AG09319 (cell line): ENCODE measurements at places on chromosomes 12 and 14.
A peak's percentile ranks its signal among the peaks of the same experiment; 100 is the strongest.

DNA sequence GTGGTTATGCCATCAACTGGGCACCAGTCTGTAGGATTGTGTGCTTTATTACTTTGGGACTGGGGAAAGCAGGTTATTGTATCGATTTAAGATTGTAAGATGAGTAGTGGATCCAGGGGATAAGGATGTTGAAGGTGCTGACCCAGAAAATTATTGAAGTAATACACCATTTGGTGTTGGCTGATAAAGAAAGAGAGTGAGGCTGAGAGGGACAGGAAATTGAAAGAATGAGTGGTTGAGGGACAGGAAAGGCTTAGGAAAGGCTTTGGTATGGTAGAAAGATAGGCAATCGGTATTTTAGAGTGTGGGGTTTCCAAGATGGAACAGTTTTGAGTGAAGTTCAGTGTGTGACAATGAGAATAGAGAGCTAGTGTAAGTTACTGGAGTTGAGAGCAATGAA is 12.3 kb downstream of the PPHLN1 start:
- DNase-seq = no peak

DNA sequence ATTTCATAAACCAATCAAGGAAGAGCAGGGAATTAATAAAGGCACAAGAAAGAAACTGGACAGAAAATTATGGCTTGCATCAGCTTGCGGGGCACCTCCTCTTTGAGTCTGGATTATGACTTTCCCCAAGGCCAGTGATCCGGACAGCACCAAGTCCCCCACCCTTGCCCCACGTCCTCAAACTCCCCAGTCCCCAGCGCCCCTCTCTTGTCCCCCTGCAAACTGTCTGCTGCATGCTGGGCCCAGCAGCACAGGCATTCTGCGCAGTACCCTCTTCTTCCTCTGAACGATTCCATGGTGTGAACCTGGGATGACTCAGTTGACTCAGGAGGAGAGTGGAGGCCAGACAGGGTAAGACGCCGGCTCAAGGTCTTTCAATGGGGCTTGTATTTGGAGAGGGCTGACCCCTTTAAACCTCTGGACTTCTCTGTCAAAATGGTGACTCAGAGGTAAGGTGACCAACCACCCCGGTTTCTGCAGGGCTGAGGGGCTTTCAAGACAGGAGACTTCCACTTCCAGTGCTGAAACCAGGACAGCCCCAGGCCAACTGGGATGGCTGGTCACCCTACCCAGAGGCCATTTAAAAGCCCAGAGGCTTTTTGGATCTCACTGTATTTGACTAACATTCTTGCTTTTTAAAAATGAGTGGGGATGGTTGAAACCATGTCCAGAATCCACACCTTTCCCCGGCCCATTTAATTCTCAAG is 13.5 kb downstream of the C14orf132 start:
- no peak for DNase-seq

DNA sequence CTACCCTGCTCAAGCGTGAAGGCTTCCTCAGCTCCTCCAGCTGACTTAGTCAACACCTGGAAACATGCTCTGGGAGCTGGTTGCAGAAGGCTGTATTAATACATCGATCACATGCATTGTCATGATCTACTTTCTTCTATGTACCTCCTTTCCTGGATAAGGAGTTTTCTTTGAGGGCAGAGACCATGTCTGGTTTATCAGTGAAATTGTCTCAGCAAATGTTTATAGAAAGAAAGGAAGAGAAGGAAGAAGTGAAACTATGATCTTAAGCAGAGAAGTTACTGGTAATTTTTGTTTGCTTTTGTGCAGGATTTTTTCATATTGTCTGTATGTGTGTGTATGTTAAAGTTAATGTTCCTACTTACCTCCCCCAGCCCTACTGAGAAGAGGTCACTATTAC is 4.5 kb downstream of the DYRK4 start:
- DNase-seq = no peak

DNA sequence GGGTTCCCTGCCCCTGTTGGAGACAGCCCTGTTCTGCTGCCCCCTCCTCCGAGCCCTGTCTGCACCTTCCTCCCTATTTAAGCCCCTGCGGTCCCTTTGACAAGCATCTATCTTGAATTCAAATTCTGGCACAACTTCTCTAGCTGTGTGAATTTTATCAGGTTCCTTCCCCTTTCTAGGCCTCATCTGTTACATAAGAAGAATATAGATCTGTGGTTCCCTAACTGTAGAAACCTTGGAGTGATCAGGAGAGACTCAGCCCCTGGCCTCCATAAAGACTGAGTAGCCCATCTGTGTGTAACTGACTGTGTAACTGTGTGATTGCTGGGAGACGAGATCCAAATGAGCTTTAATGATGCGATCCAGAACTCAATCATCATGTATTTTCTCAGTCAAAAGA is 13.0 kb upstream of the RACGAP1 start:
- DNase-seq = no peak

GRCh38 chr14:96754162-96754844 is 42.9 kb upstream of the VRK1 start:
- DNase-seq = no peak

DNA sequence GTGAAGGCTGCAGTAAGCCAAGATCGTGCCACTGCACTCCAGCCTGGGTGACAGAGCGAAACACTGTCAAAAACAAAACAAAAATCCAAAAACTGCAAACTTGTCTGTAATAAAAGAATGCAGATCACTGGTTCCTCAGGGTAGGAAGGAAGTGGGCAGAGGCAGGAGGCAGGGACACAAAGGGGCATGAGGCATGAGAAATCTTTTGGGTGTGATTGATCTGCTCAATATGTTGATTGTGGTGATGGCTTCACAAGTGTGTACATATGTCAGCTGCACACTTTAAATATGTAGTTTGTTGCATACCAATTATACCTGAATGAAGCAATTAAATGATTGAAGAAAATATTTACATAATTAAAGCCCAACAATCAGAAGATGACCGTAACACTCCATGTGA is 117.6 kb downstream of the CMAS start:
- DNase-seq = no peak

DNA sequence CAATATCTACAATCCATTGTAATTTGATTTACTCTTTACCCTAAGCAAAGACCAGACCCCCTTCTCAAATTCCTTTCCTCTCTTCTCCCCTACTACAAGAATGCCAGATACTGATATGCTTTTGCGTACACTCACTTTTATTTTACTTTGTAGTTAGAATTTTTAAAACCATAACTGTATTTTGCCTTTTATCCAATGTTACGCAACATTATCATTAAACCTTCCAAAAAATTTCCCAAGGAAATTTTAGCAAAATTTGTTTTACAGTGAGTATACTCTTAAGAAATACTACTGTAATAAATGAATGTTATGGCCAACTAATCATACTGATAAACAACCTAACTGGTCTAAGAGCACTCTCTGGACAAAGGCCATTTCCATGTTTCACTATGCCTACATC is 22.3 kb downstream of the ATP2B1 start:
- DNase-seq = no peak

DNA sequence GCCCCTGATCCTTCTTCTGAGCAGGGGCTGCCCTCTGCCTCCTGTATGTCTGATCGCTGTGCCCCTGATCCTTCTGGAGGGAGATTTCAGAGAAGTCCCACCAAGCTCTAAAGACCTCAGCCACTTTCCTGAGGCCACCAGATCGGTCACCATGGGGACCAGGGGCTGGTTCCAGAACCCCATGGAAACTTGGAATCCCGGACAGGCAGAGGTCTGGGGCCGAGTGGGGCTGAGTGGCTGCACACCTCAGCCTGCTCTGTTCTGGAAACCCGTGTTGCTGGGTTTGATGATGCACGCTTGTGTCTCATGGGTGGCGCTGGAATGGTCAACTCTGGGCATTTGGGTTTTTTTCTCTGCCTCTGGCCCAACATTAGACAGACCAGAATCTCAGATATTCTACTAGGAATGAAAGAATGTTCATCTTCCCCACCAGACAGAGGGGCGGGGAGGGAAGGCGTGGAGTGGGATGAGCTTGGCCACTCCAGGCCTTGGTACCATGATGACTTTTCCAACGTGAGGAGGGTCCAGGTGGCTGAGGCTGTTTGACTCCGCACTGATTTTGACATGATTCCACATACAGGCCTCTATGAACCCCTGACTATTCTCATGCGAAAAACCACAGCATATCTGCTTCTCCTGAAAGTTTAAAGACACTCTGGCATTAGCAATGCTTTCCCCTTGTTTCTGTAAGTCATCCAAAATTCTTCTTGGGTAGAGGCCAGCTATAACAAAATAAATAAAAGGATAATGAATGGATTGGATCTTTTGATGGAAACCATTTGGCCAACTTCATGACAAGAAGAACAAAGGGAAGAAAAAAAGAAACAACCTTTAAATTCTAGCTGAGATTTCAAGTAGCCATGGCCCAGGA is 114.5 kb downstream of the ADGRD1 start:
- no peak for DNase-seq

GRCh38 chr12:39990122-39991101 is 115.5 kb downstream of the SLC2A13 start:
- DNase-seq = peak; percentile 16

DNA sequence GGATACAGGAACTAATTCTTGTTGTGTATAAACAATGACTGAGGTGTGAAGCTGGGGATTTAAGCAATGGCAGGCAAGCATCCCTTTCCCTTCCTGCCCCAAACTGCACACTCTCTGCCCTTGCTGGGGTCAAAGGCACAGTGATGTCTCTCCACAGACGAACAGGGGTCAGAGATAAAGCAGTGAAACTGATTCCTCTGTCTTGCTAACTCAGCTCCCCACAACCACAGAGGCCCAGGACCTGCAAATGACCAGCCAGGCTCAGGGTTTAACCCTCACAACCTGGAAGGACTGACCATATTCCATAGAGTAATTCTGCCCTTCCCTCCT is 67.2 kb downstream of the CCDC88C start:
- DNase-seq = no peak

DNA sequence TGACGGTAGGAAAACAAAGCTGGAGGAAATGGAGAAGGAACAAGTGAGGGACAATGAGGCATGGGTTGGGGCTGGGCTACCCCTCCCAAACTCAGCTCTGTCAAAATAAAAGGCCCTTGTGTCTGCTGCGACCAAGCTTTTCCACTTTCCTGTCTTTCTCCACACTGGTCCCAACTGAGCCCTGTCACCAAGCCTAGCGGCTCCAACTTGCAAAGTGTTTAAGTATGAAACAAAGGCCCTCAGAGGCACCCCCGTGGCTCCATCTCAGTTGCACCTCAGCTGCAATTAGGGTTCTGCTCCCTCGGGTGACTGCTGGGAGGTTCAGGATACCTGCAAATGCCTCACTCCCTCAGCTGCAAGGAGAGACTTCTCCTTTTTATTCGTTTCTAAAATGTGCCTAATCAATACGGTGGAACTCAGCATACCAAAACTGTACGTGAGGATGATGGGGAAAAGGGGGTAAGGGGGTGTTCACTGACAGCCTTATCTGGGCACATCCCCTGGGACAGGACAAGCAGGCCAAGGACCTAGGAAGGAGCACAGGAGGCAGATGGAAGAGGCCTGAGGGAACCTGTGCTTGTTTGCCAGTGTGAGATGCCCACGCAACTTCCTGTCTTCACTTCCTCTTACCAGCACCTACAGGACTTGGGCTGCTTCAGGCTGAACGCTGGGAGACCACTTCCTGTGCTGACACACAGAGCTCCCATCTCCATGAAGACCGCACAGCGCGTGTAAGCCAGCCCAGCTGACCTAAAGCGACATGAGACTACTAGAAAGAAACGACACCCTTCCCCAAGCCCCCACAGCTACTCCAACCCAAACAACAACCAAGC is 8.9 kb downstream of the VAMP1 start:
- DNase-seq = no peak

DNA sequence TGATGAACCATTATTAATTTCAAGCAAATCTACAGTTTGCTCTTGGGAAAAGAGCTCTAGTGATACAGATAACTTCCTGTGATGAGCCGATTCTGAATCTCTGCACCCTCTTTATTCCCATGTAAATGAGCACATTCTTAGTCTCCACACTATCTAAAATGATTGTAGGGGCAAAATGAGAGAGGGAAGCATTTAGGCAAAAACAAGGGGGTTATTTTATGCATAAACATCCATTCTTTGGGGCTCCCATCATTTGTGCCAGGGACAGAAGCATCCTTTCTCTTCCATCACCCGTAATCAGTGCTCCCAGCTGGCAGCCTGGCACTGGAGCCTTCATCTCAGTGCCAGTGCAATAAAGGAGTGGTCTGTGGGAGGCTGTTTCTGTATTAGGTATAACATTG is 1.7 kb upstream of the GPD1 start:
- DNase-seq = no peak

DNA sequence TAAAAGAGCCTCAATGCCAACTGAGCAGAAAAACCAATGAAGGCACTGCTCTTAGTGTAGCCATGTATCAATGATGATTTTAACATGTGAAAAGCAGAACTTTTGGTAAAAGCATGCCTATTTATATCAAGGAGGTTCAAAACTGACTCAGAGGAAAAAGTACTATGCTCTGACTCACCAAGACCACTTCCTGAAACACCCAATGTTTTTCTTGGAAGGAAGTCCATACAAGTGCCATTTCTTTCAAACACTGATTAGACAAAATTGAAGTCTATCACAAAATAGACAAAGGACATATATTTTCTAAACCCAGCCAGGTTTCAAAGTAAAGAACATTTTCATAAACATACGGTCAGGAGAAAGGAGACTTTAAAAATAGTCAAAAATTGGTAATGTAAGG is 88.6 kb downstream of the EPS8 start:
- DNase-seq = peak; percentile 57

DNA sequence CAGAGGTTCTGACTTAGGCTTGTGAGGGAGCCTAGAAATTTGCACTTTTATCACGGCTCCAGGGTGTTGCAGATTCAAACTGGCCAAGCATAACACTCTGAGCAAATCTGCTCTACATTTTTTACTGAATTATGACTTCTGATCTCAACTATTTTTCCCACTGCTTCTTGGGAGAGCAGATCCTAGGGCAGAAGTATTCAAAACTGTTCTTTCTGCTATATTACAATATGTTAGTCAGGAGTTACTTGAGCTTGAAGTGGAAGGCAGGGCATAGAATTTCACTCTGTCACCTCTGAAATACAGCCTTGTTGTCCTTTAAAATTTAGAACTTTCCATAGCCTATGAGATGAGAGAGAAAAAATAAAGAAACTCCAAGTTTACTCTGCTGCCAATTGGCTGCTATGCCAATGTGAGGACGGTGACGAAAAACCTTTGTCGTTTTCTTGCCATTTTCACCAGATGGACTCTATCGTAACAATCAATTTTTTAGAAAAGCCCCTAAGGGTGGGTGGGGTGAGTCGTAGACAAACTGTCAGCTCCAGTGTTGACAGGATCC is 16.4 kb upstream of the KERA start:
- no peak for DNase-seq

GRCh38 chr12:24901576-24902461 is 47.1 kb downstream of the BCAT1 start:
- no peak for DNase-seq

- no peak for DNase-seq
These were observed 309.6 kb upstream of the ATXN7L3B start for GRCh38 chr12:74227846-74228545.

DNA sequence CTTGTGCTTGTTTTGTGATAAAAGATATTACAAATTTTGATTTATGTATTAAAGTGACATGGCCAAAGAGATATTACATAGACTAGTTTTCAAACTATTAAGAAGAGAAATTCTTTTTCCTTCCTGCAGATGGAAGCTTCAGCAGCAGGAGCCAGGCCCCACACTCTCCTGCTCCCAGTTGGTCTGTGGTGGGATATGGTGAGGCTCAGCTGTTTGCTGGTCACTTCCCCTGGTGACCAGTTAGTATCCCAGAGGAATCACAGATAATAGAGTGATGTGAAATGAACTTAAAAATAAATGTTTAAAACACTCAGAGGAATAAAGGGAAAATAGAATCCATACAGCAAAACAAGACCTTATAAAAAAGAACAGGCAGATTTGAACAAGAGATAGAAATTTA is 154.7 kb downstream of the KTN1 start:
- no peak for DNase-seq
